ENCODE measurements at places on chromosomes 5 and 9.

DNA sequence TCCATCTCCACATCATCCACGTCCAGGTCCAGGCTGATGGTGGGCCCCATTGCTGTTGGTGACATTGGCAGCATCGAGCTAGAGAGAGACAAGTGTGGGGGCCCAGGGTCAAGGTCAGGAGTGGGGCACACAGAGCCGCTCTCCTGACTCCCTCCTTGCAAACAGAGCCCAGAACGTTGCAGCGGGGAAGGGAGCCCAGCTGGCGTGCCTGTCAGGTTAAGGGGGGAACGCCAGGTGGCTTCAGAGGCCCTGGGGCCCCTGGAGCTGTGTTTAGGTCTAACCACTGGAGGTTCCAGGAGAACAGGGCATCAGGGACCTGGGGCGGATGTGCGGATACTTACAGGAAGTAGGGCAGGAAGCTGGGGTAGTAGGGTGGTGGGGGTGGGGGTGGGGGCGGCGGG, 7.5 kb downstream of the RNF44 start:
- DNase-seq = no peak

DNA sequence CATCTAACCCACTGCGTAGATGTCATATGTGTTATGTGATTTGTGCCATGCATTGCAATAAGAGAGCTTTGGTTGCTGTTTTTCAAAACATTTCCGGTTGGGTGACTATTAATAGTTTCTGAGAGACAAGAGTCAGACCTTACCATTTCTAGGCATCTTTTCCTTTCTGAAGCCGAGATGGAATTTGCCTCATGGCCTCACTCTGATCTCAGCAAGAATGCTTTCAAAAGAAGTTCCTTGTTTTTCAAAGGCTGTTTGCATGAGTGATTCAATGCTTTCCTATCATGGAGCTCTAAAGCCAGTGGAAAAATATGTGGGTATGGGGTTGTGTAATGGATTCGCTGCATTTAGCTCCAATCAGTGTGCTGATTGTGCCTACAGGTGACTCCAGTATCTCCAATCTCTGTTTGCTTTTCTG, 203.1 kb upstream of the PPP1R2B start:
- DNase-seq = no peak

DNA sequence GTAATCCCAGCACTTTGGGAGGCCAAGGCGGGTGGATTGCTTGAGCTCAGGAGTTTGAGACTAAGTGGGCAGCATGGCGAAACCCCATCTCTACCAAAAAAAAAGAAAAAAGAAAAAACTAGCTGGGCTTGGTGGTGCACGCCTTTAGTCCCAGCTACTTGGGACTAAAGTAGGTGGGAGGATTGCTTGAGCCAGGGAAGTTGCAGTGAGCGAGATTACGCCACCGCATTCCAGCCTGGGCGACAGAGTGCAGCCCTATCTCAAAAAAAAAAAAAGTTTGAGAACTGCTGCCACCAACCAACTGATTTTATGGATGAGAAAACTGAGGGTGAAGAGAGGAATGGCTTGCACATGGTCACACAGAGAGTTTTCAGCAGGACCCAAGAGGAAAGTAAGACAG, 175.1 kb downstream of the DOCK8 start:
- no peak for DNase-seq

GRCh38 chr5:95697781-95698681, 15.2 kb upstream of the SPATA9 start:
- DNase-seq = no peak

- no peak for DNase-seq
Measured at GRCh38 chr5:154844809-154845208, 5.6 kb downstream of the FAXDC2 start.

- no peak for DNase-seq
Measured at GRCh38 chr9:21872696-21873095, 70.3 kb downstream of the MTAP start.

- no peak for DNase-seq
Measured at GRCh38 chr9:72154468-72155285, 5.4 kb downstream of the GDA start.

- no peak for DNase-seq
Measured at GRCh38 chr9:135002802-135003201, 84.7 kb upstream of the OLFM1 start.

DNA sequence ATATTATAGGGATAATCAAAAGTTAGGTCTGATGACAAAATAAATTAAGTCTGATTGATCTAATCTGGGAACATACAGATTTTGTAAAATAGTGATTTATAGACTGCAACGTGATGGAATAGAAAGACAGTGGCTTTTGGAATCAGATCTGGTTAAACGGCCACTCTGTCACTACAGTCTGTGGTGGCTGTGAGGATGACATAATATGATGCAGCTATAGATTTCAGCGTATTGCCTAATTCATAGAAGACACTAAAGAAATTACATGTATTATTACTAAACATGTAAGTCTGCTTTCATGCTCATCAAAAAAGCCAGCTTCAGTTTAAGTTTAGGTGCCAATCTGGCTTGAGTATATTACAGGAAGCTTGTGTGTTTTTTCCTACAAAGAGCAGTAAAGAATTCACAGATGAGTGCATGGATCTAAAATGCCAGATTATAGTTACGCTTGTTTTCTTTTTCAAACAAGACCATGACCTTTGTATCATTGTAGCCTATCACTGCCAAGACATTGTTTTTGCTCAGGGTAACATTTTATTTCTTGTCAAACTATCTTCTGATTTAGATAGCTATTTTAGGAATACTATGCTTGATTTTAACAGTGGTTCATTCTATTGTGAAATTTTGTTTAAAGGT, 25.7 kb downstream of the CPEB4 start:
- no peak for DNase-seq

- no peak for DNase-seq
Measured at GRCh38 chr9:78566948-78567675, 270.2 kb downstream of the PSAT1 start.

DNA sequence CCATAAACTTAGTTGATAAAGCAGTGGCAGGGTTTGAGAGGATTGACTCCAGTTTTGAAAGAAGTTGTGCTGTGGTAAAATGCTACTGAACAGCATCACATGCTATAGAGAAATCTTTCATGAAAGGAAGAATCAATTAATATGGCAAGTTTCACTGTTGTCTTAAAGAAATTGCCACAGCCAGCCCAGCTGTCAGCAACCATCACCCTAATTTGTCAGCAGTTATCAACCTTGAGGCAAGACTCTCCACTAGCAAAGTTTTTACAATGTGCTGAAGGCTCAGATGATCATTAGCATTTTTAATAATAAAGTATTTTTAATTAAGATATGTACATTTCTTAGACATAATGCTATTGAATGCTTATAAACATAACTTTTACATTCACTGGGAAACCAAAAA, 101.0 kb upstream of the SH3GL2 start:
- no peak for DNase-seq

DNA sequence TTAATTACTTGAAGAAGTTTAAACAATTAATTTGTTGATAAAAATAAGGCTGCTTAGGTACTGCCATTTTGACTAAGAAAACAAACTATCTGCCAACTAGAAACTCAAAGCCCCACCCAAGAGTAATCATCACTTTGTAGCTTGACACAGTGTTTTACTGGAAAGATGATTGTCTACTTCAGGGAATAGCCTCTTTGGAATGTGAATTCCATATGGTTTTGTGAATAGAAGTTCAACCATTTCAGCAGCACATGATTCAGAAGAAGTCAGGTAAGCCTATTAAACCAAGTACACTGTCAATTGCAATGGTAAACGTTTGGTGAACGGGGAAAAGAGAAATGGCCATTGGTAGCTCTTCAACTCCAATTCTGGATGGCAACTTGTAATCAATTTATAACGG, 55.2 kb downstream of the PLK2 start:
- DNase-seq = no peak

DNA sequence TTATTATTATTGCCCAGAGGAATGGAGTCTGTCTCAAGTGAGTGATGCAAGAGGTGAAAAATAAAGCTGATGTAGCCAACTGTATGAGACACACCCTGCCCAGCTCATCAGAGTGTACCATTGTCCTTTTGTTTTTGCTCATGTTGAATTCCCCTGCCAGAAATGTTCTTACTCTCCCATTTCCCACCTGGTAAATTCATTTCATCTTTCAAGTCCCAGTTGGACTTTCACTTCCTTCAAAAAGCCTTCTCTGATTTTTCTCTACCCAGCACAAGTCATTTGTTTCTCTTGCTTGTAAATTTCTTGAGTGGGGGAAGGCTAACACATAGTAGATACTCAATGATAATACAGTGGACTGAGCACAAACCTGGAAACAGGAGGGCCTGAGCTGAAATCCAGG, 394.5 kb upstream of the ZNF462 start:
- DNase-seq = no peak

- no peak for DNase-seq
Measured at GRCh38 chr9:31347082-31347617, 1037.3 kb upstream of the ACO1 start.

GRCh38 chr5:54996466-54996865, 11.1 kb upstream of the ESM1 start:
- DNase-seq = no peak

- no peak for DNase-seq
Measured at GRCh38 chr5:82044010-82044409, 72.2 kb downstream of the ATG10 start.

- no peak for DNase-seq
Measured at GRCh38 chr5:168217497-168217896, 73.9 kb upstream of the WWC1 start.

GRCh38 chr5:170251462-170251861, 18.7 kb downstream of the C5orf58 start:
- DNase-seq = no peak

GRCh38 chr5:13331585-13331984, 612.9 kb downstream of the DNAH5 start:
- DNase-seq = peak; percentile 17

- no peak for DNase-seq
Measured at GRCh38 chr9:113488071-113488470, 24.5 kb downstream of the RGS3 start.

GRCh38 chr9:36665921-36666431, 93.3 kb downstream of the MELK start:
- DNase-seq = no peak

DNA sequence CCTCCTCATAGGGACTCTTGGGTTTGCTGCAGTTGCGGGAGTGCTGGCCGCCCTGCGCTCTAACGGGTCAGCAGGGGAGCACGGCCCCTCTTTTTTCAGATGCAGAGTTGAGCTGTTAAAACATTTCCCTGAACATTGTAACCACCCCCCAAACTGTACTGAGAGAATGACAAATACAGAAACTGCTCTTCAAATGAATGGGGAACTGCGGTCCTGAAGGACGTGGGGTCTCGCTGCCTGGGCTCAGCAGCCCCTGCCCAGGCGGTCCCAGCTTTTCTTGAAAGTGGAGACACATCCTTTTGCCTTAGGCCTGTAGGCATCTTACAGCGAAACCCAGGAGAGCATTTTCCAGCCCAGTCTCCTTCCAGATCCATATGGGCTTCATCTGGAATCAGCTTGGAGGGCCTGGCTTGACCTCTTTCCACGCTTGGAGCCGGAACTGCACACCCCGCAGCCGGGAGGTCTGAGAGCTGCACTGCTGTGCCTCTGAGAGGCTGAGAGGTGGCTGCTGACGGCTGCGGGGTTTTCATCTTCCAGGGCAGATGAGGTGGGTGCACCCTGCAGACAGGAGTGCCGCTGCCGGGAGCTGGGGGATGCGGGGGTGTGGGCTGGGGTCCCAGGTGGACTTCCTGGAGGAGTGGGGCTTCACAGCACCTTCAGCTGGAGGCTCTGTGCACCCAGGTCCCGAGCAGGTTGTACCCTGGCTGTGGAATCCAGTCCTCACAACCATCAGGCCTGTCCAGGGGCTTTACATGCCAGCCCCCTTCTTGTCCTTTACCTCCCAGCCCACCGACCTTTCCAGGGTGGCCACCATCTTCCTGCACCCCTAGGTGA, 1.2 kb upstream of the AGPAT2 start:
- DNase-seq = no peak

GRCh38 chr5:37568893-37569292, 189.8 kb downstream of the WDR70 start:
- DNase-seq = no peak

DNA sequence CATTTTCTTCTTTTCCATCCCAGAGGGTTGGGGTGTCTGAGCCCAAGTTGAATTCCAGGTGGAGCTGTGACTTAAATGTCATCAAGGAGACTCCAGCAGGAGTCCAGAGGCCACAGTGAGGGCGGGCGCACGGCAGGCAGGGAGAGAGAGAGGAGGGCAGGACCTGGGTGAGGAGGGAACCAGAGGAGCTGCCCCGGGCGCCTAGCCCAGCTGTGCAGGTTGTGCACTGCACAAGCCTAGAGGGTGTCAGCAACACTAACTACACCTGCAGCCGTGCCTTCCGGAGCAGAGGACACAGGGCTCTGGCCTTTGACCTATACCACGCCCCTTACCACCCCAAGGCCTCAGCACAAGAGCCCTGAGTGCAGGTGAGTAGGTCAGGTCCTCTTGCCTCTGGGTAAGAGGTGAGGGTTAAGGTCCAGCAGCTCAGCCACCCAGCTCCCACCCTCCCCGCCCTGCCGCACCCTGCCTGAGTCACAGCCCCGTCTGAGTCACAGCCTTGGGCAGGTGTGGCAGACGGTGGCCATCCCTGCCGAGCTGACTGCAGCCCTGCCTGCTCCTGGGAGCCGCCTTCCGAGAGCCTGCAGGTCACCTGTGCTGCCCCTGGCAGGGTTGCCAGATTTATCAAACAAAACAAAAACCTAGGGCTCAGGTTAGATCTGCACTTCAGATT, 6.4 kb upstream of the AGPAT2 start:
- no peak for DNase-seq

GRCh38 chr9:134128727-134129679, 6.9 kb upstream of the WDR5 start:
- no peak for DNase-seq

- no peak for DNase-seq
Measured at GRCh38 chr5:72612810-72613209, 105.6 kb upstream of the ZNF366 start.

DNA sequence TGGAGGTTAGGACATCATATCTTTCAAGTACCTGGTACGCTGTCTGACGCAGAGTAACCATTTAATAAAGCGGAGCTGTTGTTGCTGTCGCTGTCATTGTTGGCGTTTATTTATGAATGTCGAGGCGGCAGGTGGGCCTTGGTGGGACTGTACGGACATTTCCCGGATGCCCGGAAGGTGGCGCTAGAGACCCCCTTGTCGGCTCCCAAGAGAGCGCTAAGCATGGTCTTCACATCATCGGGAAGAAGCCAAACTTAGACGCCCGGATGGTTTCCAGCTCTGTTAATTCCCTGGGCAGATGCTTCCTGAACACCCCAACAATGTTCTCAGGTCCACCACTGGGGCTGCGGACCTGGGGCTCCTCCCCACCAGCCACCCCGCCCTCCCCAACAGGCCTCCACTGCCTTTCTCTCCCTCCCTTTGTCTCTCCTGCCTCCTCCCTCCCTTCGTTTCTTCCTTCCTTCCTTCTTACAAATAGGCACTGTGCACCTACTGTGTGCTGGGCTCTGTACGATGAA, 54.1 kb downstream of the DUSP1 start:
- peak; percentile 88 for DNase-seq

GRCh38 chr9:87531370-87532295, 34.0 kb downstream of the DAPK1 start:
- no peak for DNase-seq

Data from dorsolateral prefrontal cortex (tissue), 122 donors.